ENCODE measurements at places on chromosomes 6 and 20.

- no peak for DNase-seq
These were observed 86.4 kb upstream of the TENT5A start for GRCh38 chr6:81838724-81839426.

DNA sequence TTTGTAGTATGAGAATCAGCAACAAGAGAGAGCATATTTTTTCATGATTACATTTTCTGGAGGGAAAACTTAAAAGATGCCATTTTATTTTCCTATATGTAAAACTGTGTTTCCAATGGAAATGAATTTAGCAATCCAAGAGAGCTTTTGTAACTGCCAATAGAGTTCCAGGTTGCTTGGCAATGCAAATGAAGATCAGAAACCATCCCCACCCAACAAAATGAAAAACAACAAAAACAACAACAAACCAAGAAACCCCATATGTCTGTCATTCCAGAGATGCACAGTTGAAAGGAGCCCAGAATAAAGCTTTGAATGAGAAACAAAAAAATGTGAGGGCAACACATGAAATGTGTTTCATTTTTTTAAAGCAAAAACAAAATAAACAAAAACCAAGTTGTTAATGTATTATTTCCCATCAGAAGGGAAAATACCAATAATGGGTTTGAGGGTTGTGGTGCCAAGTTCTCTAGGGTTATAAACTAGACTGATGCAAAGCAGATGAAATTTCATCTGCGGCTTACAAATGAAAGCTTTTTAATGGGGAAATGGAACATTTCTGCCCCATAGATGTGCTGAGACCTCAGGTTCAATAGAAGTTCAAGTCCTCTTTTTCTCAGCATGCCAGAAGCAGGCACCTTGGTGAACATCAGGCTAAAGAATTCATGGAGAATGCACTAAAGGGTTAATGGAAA lies 121.5 kb upstream of the MCHR2 start:
- DNase-seq = no peak

GRCh38 chr6:6006006-6006427 lies 708 bp downstream of the NRN1 start:
- no peak for DNase-seq

DNA sequence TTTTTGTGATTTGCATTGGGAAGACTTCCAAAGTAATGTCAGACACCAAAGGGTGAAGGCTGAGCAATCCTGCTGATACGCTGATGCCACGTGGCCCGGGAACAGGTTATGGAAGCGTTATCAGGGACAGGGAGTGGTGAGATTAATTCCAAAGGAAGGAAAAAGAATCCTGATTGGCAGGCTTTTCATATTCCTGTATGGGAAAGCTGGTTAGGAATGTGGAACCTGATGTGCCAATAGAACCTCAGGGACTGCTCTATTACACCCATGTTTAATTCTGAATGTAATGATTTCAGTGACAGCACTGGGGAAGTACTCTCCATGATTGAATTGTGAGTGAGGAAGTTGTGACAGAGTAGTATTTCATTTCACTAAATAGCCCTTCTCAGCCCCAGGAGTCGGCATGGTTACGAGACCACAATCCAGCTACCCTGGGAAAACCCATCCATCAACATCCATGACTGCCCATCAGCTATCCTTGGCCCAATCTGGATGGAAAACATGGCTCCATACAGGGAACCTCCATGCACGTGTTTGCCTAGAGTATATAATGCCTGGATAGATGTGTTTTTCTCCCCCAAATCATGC lies 49.4 kb downstream of the F13A1 start:
- no peak for DNase-seq

- DNase-seq = no peak
These were observed 78.2 kb downstream of the ELOVL4 start for GRCh38 chr6:79869184-79869583.

DNA sequence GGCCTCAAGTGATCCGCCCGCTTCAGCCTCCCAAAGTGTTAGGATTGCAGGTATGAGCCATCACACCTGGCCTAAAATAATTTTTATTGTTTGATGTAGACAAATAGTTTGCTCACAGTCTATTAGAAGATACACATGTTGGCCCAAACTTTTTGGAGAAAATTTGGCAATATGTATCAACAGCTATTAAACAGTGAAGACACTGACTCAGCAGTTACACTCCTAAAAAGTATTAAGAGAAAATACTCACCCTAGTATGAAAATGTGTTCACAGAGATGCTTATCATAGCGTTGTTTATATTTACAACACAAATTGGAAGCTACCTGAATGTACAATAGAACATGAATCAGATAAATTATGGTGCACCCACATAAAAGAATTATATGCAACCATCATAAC lies 173.1 kb downstream of the WDR27 start:
- DNase-seq = no peak

DNA sequence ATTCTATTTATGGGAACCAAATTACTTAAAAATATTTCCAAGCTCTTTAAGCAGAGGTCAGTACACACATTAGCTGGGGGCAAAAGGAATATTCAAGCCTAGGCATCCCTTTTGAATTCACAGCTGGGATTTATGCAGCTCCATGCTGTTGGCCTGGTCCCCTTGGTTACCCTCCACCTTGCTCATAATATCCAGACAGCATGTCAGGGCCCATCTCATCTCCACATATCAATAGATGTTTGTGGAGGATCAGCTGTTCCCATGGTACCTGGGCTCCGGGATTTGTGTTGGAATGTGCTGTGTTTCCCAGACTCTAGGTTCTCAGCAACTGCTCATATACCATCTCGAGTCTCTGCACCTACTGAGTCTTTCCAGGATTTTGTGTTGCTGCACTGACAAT lies 534.8 kb downstream of the BMP2 start:
- no peak for DNase-seq

GRCh38 chr20:48706710-48707365 lies 121.0 kb downstream of the PREX1 start:
- DNase-seq = no peak

- DNase-seq = no peak
These were observed 25.5 kb upstream of the FOXO3 start for GRCh38 chr6:108535114-108535742.

DNA sequence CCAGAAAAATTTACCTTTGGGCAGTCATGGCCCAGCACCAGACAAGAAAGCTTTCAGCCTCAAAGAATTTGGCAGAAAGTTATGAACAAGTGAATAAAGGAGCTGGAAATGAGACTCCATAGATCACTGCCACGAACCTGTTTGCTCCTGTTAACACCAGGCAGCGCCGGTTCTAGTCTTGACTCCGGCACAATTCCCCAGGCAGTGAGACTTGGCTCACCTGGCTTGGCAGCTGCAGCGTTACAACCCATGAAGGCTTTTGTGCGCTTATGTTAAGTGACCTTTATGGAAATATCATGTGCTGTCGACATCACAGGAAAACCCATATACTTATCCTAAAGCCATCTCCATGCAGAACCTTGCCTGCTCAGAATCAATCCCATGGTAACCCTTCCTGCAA lies 22.2 kb upstream of the FOXC1 start:
- DNase-seq = no peak

- no peak for DNase-seq
These were observed 199.7 kb upstream of the KCNQ5 start for GRCh38 chr6:72422171-72422570.

- no peak for DNase-seq
These were observed 217.9 kb downstream of the TBX18 start for GRCh38 chr6:84546427-84546914.

DNA sequence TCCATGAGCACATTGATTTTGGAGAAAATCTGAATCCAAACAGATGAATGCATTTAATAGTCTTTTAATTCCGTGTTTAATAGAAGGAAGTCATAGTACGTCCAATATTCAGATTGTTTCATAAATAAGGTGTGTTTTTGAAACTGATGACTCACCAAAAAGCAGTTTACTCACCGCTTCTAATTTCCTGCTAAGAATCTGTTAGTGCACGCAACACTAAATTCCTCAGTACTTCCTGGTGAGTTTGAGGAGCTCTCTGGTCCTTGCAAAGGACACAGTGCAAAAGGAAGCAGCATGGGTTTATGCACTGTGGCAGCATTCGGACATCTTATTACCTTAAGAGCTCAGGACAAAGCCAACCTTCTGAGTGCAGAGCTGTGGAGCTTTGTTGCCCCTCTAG lies 2.3 kb upstream of the ADGRF1 start:
- DNase-seq = no peak

DNA sequence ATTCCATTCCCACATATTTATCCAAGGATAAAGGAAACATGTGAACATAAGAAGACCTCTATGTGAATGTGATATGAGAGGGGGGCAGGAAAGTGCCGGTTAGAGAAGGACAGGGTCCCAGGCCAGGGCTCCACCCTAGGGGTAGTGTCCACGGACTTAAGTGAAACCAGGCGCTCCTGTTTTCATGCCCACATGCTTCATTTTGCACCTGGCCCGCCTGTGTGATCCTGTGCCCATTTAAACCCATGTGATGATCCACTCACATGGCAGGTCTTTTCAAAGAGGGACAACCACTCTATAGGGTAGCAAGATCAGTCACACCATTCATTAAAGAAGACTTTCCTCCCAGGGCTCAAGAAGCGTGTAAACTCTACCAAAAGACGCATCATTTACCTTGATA lies 865.3 kb upstream of the GJE1 start:
- DNase-seq = no peak

DNA sequence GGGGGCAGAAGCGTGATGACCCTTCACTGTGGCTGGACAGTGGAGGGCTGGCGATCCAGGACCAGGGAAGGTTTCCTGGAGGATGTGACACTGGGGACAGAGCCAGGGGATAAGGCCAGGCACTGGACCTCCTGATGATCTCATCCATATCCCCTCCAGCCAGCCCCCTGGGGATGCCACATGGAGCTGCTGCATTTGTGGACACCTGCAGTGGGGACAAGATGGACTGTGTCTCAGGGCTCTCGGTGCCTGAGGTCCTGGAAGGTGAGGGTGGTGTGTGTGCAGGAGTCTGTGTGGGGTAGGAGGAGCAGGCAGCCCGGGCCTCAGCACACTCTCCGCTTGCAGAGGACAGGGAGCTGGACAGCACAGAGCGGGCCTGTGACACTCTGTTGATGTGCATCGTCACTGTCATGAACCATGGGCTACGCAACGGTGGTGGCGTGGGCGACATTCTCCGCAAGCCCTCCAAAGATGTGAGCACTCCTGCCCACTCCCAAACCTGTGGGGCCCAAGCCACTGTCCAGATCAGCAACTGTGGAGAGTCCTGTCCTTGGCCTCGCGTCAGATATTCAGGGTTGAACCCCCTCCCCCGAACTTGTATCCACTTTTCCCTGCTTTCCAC lies 19.9 kb downstream of the UQCC2 start:
- no peak for DNase-seq

- DNase-seq = no peak
These were observed 9.9 kb upstream of the ID4 start for GRCh38 chr6:19827247-19827646.

DNA sequence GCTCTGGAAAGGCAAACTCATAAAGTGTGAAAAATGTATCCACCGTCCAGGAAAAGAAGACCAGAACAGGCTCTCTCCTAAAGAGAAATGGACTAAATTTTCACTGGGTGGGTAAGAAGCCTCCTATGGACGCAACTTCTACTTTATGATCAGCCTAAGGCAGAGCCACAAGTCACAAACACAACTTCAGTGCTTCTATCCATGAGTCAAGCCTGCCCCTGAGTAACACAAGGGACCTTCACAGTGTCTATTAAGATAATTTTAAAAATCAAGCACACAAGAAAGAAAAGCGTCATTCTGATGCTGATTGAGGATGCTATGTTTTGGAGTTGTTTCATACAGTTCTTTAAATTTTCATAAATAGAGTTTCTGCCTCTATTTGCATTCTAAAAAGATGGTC lies 601.7 kb upstream of the ARID1B start:
- DNase-seq = no peak

- DNase-seq = no peak
These were observed 125.3 kb upstream of the NOX3 start for GRCh38 chr6:155580904-155581303.

DNA sequence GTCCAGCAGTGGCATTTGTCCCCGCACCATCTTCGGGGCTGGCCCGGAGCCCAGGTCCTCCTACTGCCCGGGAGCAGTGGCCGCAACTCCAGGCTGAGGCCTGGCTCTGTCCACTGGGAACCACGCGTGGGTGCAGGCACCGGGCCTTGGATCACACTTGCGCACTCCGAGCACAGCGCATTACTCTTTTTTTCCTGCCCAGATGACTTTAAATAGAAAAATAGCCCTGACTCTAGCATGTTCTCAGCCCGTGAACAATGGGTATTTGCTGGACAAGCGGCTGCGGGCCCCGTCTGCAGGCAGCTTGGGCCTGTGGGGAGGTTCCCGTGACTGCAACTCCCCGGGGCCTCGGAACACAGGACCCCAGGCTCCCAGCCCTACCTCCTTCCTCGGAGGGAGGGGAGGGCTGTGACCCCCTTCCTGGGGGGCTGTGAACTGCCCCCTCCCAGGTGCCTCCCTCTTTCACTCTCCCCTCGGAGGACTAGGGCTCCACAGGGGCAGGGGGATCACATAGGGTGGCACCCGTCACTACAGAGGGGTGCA lies 162.2 kb downstream of the TBXT start:
- DNase-seq = no peak

- DNase-seq = no peak
These were observed 54.4 kb downstream of the PRR18 start for GRCh38 chr6:166253778-166254204.

DNA sequence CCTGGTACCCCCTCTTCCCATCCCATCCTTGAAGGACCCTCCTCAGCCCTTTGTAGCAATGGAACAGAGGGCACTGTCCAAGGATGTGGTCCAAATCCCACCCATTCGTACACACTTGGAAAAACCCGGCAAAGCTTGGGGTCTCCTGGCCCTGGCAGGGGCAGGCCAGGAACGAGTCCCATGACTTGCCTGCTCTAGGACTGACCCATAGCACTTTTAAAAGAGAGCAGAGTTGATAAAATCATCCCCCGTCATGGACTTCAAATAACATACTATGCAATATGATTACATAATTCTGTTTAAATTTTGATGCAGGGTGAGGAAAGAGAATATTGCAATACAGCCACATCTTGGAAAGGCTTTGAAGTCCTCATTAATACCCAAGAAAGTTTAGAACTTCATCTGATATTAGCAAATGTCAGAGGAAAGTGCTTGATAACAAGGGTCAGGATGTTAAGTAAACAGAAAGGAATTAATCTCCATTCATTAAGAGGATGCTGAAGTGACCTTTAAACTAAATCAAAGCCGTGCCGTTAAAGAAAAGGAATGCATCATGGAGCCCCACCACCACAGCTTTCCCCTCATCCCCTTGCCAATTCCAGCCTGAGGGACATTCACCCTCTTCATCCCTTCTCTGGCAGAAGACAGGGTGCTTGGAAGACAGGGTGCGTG lies 60.7 kb upstream of the NXT1 start:
- no peak for DNase-seq

GRCh38 chr20:60627751-60628565 lies 624.1 kb upstream of the CDH4 start:
- no peak for DNase-seq

DNA sequence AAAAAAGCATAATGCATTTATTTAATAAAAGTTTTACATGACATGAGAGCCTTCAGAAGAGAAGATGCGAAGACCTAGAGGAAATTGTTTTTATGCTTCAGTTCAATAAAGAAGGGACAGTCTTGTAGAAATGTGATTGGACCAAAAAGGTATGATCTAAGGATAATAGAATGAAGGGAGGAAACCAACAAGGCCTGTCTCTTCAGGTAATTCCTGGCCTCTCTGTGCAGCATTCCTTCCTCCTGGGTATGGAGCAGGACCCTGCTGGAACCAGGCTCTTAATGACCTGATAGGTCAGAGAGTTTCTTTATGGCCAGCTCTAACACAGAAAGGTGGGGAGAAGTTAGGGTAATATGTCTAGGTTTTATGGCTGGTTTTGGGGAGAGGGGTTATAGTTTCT lies 162.8 kb upstream of the HEY2 start:
- DNase-seq = no peak

- DNase-seq = peak; percentile 70
These were observed 2.6 kb downstream of the TFEB start for GRCh38 chr6:41732591-41733359.
